ENCODE measurements at places on chromosomes 1 and 21.

DNA sequence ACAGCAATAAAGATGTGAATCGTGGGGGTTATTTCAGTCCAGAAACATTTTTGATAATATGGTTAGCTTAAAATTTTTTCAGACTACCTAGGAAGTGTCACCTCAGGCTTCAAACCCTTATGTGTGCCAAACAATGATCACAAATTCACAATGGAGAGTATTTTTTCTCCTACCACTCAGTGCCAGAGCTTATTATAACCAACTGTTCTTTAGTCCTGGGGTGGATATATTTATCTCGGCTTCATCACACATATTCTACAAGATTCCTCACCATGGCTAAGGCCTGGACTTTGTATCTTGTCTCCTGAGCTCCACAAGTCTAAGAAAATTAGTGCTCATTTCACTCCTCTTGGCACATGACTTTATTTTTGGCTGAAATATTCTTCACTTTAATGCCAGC, 629.1 kb downstream of the RWDD3 start:
- no peak for DNase-seq

- peak; percentile 54 for DNase-seq
These were observed 8.3 kb downstream of the SHISA4 start for GRCh38 chr1:201896951-201897391.

- DNase-seq, result peak; percentile 53
These were observed 19.5 kb upstream of the PSMB2 start for GRCh38 chr1:35660581-35661473.

DNA sequence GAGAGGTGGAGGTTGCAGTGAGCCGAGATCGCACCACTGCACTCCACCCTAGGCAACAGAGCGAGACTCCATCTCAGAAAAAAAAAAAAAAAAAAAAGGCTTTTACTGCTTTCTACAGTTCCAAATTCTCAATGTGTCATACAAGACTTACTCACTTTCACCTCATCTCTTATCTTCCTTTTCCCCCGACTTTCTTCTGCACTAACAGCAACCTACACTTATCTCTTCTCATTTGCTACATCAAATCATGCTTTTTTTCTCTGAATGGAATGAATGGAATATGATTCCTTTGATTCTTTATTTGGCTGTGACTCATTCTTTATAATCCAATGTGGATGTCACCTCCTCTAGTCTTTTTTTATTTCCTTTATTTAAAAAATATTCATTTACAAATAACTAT, 168.4 kb upstream of the DMRTA2 start:
- DNase-seq, result no peak

DNA sequence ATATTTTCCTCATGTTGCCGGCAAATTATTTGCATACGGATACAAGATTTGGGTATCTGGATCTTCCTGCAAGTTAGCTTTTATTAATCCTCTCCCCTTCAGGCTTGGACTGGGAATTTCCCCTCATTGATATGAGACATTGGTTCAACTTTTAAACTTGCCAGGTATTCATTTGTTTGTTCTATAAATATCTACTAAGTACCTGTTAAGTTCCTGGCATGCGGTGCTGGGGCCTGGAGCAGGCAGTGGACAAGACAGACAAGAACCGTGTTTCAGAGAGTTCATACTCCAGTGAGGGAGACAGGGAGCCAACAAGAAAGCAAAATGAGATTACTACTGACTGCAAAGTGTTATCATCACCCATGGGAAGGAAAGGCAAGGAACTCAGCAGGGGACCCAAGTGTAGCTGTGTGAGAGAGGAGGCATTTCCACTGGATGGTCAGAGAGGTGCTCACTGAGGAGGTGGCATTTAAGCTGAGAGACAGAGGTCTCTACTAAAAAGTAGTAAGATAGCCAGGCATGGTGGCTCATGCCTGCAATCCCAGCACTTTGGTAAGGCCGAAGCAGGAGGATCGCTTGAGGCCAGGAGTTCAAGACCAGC, 39.1 kb upstream of the FHAD1 start:
- no peak for DNase-seq

DNA sequence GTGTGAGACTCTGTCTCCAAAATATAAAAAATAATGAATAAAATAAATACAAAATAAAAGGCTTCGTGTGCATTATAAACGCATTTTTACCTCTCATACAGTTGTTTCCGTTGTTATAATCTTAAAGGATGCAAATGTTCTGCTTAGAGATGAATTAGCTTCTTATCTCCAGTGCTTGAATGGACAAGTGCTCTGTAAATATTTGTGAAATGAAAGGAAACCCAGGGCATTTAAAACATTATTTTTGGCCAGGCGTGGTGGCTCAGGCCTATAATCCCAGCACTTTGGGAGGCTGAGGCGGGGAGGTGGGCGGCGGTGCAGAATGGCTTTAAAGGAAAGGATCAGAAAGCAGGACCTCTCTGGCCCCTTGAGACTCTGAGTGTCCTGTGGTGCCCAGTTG, 94.5 kb downstream of the HUNK start:
- DNase-seq, result no peak

DNA sequence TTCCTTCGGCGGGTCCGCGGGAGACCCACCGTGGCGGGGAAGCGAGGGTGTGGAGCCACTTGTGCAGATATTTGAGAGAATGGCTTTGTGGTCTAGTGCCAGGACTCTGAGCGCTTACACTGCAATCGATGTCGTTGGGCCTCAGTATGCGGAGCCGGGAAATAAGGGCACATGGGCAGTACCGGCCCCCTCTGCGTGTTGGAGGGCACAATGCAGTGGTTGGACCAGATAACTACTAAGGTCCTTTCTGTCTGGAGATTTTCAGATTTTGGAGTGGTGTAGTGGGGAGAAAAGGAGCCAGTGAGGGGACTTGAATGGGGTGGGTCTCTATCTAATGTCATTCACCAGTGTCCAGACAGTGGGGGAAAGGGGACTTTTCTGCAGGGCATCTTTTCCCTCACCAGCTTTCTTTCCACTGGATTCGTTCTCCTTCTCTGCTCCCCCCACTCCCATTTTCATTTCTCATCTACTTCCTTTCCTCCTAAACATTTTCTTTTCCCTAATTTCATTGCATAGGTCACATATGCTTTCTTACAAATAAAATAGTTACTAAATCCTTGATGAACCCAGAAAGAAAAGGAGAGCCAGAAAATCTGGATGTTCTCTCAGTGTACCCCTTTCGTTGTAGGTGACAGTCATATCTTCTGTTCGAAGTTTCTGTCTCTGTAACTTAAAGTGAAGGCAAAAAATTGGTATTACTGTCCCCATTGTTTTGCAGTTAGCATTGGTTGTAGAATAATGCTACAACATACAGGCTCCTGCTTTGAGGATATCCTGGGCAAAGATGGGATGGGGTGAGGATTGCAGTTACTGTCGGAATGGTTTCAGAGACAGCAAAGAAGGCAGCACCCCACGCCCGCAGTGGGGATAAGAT, 1.4 kb downstream of the ATF3 start:
- no peak for DNase-seq

- DNase-seq, result no peak
These were observed 20.0 kb downstream of the HDAC1 start for GRCh38 chr1:32311709-32312393.

GRCh38 chr1:64981601-64982533, 15.5 kb upstream of the JAK1 start:
- no peak for DNase-seq

GRCh38 chr1:216183007-216183406, 240.2 kb downstream of the USH2A start:
- DNase-seq, result no peak

- no peak for DNase-seq
These were observed 4.6 kb downstream of the CD244 start for GRCh38 chr1:160858097-160858496.

DNA sequence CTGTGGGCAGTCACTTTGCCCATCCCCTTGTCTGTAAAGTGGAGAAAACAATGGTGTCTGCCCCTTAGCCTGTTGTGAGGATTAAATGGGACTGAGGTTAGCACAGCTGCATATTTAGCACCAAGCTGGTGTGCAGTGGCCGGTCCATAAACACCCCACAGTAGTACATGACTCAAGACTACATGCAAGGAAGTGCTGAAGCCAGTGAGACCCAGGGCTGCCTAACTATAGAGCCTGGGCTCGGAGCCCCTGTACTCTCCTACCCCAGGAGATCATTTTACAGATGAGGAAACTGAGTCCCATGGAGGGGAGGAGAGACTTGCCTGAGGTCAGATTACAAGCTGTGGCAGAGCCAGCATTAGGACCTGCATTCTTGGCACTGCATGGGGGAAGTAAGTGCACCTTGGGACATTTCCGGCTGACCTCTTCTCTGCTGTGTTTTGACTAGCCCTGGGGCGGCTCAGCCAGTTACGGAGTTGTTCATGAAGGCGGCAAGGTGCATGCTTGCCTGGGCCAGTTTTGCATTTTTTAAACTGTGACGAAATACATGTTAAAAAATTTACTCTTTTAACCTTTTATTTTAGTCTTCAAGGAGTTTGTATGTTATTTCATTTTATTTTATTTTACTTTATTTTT, 3.2 kb downstream of the SERINC2 start:
- peak; percentile 83 for DNase-seq

- no peak for DNase-seq
These were observed 94.6 kb upstream of the ZBTB18 start for GRCh38 chr1:243956450-243956849.

GRCh38 chr1:80582980-80583379, 1217.8 kb upstream of the ADGRL2 start:
- no peak for DNase-seq

GRCh38 chr1:228198977-228199590, 8.8 kb upstream of the OBSCN start:
- DNase-seq, result peak; percentile 33

DNA sequence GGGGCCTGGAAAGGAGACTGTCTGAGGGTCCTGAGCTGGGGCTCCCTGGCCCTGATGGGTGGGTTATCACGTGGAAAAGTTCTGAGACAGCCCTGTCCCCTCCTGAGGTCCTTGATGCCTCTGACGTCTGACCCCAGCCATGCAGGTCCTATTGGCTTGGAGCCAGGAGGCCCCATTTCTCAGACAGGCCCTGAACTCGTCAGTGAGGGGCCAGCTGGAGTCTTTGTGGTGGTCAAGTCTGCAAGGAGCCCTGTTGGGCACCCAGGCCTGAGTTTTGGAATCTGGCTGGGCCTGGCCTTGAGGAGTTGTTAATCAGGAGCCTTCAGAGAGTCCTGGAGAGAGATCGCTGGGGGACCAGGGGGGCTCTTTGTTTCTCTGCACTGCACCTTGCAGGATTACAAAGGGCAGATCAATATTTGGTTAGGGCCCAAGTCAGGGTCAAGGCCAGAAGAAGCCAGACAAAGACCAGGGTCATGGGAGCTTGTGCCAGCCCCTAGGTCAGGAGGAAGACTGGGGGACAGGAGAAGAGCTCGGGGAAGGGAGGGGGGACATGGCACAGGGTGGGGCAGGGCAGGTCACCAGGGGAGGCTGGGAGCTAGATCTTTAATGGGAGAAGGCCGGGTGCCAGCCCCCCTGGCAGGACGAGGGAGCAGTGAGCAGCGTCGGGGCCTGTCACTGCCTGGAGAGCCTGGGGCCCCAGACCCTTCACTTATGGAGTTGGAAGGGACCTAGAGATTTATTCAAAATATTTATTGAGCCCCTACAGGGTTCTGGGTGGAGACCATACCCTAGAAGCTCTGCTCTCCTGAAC, 83.2 kb downstream of the PTPRU start:
- no peak for DNase-seq

GRCh38 chr1:65068202-65069010, 79.6 kb upstream of the AK4 start:
- no peak for DNase-seq

GRCh38 chr1:10671622-10672342, 124.7 kb downstream of the CASZ1 start:
- no peak for DNase-seq

DNA sequence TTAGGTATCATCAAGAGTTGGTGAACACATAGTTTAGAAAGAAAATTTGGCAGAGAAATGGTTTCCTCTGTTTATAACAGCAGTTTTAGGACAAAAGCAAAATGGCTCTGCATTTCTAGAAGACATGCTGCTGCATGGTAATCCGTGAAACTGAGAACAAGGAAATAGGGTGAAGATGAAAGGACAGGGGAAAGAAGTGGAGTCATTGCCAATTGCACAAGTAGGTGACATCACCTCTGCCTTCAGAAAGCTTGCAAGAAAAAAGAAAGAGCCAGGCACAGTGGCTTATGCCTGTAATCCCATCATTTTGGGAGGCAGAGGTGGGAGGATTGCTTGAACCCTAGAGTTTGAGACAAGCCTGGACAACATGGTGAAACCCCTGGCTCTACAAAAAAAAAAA, 217.6 kb downstream of the LMX1A start:
- DNase-seq, result peak; percentile 46

GRCh38 chr1:221962385-221962784, 220.5 kb upstream of the DUSP10 start:
- no peak for DNase-seq

GRCh38 chr1:229147072-229147471, 123.8 kb upstream of the RAB4A start:
- DNase-seq, result peak; percentile 35

DNA sequence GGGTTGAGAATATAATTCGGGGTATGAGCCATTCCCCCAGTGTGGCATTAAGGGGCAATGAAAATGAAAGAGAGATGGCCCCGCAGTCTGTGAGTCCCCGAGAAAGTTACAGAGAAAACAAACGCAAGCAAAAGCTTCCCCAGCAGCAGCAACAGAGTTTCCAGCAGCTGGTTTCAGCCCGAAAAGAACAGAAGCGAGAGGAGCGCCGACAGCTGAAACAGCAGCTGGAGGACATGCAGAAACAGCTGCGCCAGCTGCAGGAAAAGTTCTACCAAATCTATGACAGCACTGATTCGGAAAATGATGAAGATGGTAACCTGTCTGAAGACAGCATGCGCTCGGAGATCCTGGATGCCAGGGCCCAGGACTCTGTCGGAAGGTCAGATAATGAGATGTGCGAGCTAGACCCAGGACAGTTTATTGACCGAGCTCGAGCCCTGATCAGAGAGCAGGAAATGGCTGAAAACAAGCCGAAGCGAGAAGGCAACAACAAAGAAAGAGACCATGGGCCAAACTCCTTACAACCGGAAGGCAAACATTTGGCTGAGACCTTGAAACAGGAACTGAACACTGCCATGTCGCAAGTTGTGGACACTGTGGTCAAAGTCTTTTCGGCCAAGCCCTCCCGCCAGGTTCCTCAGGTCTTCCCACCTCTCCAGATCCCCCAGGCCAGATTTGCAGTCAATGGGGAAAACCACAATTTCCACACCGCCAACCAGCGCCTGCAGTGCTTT, 9.4 kb downstream of the PROX1 start:
- no peak for DNase-seq

DNA sequence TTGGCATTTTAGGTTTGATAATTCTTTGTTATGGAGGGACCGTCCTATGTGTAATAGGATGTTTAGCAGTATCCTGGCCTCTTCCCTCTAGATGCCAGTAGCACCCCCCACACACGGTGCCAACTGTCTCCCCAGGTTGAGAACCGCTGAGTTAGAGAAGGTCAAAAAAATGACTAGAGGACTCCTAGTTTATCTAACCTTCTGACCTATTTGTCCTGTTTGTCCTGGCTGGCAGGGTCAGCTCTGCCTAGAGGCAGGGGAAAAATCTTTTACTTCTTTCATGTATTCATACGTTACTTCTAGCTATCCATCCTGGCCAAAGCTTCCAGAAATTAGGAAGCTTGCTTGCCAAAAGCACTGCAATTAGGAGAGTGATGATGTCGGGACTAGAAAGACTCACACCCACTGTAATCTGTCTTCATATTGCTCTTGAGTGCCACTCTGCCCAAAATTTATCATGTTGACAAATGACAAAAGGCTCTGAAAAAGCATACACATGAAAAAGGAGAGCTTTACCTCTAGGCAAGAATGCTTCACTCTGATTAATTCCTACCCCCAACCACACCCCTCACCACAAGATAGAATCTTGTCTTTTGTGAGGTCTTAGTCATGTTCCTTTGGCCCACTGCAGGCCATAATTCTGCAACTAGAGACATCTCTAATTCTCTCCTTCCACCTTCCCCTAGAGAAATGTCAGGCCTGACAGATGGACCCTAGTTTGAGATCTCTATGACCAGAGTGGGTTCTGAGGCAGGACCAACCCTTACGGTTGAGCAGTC, 14.4 kb upstream of the AKR1A1 start:
- DNase-seq, result no peak
